ENCODE measurements at places on chromosomes 6 and 20.

DNA sequence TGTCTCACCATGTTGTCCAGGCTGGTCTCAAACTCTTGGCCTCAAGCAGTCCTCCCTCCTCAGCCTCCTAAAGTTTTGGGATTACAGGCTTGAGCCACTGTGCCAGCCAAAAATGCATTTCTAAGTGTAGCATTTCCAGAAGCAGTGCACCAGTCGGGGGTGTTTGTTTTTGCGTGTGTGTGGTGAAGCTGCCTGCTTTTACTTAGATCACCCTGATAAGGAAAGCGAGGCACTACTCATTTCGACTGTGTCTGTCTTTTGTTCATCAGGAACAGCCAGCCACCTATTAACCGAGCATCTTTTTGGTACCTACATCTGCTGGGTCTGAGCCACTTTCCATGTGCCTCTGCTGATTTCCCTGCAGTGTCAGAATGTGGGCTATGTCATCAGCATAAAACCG lies 18.7 kb downstream of the SIRT5 start:
- no peak for DNase-seq

GRCh38 chr20:61640131-61640870 lies 388.2 kb downstream of the CDH4 start:
- DNase-seq: no peak

DNA sequence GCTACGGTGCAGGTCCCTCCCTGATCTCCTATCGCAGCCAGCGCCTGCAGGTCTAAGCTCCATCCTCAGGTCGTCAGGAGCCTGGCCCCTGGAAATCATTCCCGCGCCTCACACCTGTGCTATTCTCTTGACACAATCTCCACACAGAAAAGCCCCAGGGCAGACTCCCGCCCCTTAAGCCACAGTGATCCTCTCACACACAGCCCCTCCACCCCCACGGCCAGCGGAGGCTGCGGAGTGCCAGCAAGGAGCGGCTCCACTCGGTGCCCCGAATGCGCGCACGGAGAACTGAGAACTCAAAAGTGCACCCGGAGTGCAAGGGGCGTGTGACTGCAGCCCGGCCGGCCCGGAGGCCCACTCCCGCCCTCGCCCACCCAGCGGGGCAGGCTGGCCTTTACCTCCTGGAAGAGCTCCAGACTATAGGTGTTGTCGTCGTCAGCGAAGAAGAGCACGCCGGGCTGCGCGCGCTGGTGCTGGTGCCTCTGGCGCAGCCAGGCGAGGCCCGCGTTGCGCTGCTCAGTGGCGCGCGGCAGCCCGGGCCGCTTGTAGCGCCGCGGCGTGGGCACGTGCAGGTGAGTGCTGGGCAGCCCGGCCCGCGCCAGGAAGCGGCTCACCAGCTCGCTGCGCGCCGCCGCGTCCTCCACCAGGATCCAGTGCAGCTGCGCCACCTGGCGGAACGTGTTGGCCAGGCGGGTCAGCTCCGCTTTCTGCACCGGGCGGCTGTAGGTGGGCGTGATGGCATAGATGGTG lies 1.2 kb downstream of the B3GAT2 start:
- peak; percentile 85 for DNase-seq

- no peak for DNase-seq
These were observed 2.2 kb downstream of the UBR2 start for GRCh38 chr6:42565823-42566613.

DNA sequence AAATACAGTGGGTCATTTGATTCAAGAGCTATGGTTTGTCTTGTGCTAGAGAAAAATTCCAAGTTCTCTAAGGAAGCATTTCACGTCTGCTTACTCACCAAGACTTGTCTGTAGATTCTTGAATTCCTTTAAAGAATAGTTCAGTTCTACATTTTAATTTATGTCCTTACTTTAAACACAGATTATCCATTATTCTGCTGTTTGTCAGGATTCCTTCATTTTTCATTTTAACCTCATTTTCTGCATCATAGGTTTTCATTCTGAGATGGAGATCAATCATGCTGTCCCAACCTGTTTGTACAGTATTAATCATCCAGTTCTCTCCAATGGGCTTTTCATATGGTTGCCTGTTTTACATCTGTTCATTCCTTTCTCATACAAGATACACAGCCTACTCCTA lies 24.5 kb upstream of the POPDC3 start:
- DNase-seq: no peak

- DNase-seq: peak; percentile 51
These were observed 27.3 kb downstream of the RRBP1 start for GRCh38 chr20:17654649-17655285.

- no peak for DNase-seq
These were observed 28.9 kb downstream of the EYA2 start for GRCh38 chr20:46923550-46923949.

DNA sequence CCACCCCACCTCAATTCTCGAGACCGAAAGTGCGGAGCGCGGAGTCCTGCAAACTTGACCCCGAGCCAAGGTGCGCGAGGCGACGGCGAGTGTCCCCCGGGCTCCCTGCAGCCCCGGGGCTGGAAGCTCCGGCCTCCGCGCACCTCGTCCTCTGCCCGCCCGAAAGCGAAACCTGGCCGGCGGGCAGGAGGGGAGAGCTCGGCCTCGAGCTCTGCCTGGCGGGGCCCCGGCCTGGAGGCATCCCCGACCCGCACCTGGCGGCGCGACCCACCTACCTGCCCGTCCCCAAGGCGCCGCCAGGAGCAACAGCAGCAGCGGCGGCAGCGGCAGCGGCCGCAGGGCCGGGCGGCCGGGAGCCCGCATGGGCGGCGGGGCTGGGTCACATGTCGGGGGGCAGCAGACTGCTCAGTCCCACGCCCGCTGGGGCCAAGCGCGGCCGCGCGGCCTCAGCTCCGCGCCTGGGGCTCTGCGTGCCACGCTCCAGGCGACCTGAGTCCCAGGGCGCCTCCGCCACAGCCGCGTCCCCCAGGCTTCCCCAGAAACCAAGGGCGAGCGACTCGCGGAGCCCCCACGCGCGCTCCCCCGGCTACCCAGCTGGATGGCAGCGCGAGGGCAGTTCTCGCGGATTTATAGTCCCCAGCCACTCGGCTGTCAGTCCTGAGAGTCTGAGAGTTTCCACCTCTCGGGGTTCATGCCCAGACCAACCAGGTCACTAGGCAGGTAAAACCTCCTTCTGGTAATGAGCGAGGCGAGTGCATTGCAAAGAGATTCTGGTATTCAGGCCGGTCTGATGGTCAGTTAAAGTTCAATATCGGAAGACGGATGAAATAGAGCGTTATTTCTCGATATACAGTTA lies at the start of gene IL20RA:
Gene IL20RA, minus strand, starts transcription at position 600 of the 856 bp plus-strand sequence. Its CDS starts 237 bp downstream, at position 363.
- no peak for DNase-seq

- DNase-seq: no peak
These were observed 351.6 kb upstream of the CNR1 start for GRCh38 chr6:88517737-88518136.

DNA sequence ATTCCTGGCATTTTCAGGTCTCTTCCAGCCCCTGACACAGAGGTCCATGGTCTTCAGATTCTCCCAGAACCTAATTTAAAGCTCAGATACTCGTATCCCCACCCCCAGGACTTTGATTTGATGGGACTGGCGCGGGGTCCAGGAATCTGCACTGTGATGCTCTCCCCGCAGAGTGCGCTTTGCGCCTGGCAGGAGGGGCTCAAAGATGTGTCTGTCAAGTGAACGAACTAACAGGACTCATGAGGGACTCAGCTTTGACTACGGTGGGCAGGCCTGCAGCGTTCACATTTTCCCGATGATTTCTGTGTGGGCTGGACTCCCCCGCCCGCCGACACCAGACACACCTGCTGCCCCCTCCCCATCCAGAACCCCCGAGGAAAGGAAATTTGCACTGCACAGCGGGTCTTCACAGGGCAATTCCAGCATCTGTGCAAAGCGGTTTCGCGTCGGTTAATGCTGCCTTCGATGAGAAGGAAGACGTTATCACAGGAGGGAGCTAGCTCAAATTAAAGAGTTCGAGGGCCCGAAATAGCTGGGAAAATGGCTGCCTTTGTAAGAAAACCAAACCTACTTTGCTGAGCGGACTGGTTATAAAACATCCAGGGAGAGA lies 90.2 kb downstream of the ZDHHC14 start:
- no peak for DNase-seq

DNA sequence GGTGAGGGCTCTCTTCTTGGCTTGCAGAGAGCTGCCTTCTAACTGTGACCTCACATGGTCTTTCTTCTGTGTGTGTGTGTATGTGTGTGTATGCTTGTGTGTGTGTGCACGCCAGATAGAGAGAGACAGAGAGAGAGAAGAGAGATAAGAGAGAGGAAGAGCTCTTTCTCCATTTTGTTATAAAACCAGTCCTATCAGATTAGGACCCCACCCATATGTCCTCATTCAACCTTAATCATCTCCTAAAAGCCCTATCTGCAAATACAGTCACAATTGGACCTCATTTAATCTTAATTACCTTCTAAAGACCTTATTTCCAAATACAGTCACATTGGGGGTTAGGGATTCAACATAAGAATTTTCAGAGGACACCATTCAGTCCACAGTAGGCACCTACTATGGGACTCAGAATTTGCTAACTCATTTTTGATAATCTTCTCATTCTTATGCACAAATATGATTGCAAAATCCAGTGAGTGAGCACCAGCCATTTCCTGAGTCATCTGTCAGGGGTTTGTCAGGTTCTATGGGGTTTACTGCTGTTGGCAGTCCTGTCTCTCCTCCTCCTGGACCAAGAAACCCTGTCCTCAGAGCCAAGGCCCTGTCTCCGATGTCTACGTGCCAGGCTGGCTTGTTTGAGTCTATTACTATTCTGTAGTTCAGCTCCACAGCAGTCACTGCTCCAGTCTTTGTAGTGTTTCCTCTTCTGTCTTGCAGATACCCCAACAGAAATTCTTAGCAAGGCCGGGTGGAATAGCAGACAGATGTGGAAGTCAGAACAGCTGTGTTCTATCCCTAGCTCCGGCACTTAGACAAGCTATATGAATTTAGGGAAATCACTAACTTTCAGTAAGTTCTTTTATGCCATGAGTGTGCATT lies 59.0 kb upstream of the FAM184A start:
- DNase-seq: no peak

GRCh38 chr20:41418031-41418430 lies 51.4 kb upstream of the EMILIN3 start:
- no peak for DNase-seq

GRCh38 chr6:124990988-124991387 lies 28.8 kb downstream of the RNF217 start:
- no peak for DNase-seq

DNA sequence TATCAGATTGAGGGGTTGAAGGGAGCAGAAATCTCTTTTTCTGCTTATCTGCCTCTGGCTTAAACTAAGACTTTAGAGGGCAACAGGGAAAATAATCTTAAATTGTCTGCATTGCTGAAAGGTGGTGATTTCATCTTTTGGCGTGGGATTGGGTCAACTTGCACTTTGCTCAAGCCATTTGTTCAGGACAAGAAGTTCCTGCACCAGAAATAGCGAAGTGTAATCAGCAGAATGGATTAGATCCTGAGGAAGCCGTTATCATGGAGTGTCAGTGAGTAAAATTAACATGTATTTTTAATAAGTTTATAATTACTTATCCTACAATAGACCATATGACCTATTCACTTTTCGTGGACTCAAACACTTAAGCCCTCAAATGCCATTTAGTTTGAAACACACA lies 249.3 kb downstream of the CD83 start:
- no peak for DNase-seq

DNA sequence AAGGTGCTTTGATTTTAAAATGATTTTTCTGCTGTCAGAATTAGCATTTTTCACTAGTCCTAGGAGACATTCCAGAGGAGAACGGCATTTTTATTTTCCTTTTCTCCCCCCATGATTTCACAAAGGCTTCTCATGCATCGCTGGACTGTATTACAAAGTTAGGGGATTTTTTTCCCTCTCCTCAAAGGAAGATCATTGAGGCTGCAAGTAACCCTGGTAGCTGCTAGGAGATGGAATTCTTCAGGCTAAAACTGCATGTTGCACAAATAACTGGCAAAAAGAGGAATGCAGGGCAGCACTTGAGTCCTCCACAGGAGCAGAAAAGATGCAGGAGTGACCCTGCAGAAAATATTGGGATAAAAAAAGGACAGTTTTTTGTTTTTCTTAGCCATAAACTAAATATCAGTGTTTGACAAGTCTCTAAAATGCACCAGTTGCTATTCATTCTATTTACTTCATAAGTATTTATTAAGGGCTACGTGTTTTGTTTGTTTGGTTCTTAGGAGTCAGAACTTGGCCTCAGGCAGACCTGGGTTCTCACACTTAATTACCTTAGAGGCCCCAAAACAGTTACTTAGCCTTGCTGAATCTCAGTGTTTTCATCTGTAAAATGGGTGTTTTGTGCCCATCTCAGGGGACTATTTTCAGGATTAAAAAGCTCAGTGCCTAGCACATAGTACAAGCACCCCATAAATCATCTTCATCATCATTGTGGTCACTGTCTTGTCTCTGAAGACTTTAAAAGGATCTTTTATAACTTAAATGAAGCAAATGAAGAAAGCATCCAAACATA lies 144.5 kb upstream of the ID4 start:
- DNase-seq: no peak

DNA sequence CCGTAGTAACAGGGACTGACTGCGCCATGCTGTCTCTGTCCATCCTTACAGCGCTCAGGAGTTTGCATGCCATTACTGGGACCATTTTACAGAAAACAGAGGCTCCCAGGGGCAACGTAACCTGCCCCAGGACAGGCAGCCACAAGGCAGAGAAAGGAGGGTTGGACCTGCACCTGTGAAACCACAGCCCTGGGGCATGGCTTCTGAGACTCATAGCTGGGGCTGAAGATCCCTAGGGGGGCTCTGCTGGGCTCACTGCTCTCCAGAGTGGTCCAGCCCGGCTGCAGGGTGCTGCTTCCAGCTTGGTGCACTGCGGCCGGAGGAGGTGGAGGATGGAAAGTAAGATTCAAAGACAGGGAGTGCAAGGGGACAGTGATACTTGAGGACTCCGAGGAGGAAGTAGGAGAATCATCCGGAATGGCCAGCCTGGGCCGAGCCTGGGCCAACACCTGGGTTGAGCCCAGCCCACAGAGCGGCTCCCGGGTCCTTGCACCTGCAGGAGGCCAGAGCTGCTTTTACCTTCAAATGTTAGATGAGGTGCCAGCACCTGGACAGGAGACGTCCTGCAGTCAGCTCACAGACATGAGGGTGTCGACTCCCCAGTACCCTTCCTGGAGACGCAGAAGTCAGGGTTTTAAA lies 183.2 kb downstream of the CDH4 start:
- no peak for DNase-seq

DNA sequence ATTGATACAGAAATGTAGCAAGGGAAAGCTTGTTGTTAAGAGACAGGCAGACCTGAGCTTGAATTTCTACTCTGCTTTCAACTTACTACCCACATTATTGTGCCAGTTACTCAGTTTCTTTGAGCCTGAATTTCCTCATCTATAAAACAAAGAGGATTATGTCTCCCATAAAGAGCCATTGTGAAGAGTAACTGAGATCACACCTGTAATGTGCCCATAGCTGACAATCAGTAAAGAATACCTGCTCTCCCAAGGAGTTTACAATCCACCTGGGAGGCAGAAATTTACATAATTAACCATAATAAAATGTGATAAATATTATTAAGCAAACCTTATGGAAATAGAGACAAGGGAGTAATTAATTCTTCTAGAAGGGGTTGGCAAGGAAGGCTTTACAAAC lies 204.9 kb downstream of the EPM2A start:
- DNase-seq: no peak

DNA sequence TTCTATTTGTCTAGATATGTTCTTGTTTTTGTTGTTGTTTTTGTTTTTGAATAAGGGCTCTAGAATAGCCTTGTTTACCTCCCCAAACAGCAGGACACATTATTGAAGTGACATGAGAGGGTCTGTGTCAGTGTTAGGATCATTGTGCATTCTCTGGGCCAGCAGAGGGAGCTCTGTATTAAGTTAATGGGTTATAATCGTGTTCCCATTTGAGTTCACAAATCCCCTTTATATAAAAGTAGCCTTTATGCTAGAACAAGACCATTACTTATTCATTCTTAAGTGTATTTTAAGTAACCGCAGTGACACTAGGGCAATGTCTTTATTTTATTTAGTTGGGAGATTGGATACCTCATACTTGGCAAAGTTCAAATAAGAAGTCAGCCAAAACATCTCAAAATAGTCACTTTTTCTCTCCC lies 44.8 kb downstream of the STK4 start:
- DNase-seq: peak; percentile 44

Measured in HEK293T (cell line).